Mucosa of descending colon (tissue), 3 donors: ENCODE measurements at places on chromosomes 1 and 21. TPM values are rescaled to one million over a fixed set of nuclear protein-coding genes. Genes with fewer than 3 reads are reported as not detected.

The PPCS gene
- total RNA-seq = 62.2 TPM

The EFCAB7 gene
- total RNA-seq = 3.9 TPM

The ECM1 gene
- 8.8 TPM for total RNA-seq

The AVPR1B gene
- 0.72 TPM for total RNA-seq

GRCh38 chr1:234481771-234482170 lies 2.8 kb upstream of the TARBP1 start:
- no peak for DNase-seq

GRCh38 chr21:37358397-37358796 lies 8.2 kb upstream of the DYRK1A start:
- no peak for DNase-seq

- no peak for DNase-seq
Observed at GRCh38 chr1:240635466-240636256, 23.7 kb upstream of the GREM2 start.

- no peak for DNase-seq
Observed at GRCh38 chr1:229751610-229752009, 125.6 kb downstream of the URB2 start.

DNA sequence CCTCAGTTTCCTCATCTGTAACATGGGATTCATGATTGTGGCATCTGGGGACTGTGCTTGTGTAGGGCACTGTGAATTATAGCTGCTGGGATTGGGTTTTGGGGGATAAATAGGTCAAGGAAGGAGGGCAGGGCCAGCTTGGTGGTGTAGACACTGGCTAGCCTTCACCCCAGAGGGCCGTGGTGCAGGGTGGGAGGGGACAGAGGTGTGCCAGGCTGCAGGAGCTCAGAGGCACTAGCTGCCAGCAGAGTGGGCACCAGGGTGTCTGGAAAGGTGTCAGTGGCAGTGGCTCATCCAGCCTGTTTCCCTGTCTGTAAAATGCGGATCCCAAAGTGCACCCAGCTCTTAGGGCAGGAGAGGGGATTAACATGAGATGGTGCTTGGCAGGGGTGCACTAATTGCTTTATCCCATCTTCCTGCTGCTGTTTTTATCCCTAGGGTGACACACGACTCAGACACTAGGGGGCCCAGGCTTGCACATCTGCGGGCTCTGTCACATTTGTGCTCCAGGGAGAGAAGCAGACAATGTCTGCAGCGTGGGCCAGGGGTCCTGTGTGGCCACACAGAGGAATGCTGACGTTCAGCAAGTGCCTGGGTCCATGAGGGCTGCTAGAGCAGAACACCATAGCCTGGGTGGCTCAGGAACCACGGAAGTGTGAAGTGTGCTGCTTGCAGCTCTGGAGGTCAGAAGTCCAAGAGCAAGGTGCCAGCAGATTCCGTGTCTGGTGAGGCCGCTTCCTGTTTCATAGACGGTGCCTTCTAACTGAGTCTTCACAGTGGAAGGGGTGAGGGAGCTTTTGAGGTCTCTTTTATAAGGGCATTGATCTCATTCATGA lies 19.3 kb downstream of the OBSCN start:
- no peak for DNase-seq
